ENCODE measurements at places on chromosomes 13 and 19. TPM values are rescaled to one million over a fixed set of nuclear protein-coding genes. Genes with fewer than 3 reads are reported as not detected.

- DNase-seq, result no peak
Observed at GRCh38 chr13:25973576-25973975, 78.2 kb downstream of the SHISA2 start.

- DNase-seq, result no peak
Observed at GRCh38 chr13:41345914-41346589, 35.0 kb downstream of the NAA16 start.

- DNase-seq, result no peak
Observed at GRCh38 chr19:14361824-14362223, 19.4 kb upstream of the ADGRE5 start.

CEACAM8 gene
- total RNA-seq, result not detected

GRCh38 chr19:15284896-15285295, 47.4 kb downstream of the BRD4 start:
- no peak for DNase-seq

DNA sequence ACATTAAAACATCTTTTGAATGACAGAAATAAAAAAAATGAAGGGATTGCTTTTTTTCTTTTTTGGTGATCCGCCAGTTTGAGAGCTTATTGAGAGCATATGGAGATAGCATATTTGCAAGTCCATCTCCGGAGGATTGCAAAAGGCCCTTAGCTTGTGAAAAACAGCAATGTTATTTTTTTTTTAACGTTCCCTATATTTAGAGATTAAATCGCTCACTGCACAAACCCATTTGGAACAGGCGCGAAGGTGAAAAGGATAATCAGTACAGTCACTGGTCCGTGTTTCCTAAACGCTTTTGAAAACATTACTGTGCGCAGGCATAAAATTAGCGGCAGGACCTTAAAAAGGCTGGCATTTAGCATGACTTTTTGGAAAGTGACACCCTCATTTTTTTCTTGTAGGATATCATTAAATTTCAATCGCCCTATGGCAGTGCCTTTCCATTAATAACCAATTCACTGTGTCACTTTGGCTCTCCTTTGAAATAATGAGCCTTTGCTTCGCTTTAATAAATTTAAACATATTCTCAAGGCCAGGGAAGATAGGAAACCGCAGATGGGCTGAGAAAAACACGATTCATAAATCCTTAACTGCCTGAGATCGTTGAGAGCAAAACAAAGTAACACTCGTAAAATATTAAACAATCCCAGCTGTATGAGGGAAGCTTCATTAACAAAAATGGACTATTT, 342.2 kb downstream of the DACH1 start:
- no peak for DNase-seq

DNA sequence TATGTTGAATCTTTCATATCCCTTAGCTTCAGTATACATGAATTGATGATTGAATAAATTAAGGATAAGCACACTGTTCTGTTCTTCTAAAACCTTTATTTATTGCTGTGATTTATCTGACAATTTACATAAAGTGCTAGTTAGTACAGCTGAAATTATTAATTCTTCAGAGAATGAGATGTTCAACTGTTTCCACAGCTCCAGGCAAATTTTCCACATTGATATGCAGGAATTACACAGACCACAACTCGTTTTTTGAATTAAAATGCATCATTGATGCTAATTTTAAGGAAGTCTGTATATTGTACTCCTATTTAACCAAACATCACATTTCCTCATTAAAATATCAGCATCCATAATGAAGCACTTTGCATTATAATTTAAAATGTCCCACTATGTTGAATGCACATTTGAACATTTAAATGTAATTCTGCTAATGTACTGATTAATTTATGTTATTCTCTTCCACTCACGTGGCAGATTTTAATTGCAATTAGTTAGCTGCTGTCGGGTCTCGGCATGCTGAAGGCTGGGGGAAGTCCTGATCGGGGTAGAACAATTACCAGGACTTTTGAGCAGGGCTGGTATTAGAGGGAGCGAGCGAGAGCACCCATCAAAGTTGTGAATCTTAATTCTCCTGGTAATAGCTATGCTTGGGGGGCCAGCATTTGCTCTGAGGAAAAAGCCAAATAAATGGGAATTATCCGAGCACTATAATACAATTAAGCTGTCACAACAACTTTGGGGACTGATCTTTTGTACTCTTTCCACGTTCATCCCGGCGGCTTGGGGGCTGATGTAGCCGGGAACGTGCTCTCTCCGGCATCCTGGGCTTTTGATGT, 136.7 kb upstream of the TMTC4 start:
- DNase-seq, result no peak

Data from osteoblast (primary cell).